ENCODE measurements at places on chromosomes 5 and 9. TPM values are rescaled to one million over a fixed set of nuclear protein-coding genes. Genes with fewer than 3 reads are reported as not detected.

GRCh38 chr9:84394036-84394435, 53.5 kb upstream of the SLC28A3 start:
- DNase-seq: no peak

GRXCR2 gene
- total RNA-seq: not detected

BARX1 gene
- not detected for total RNA-seq

DNA sequence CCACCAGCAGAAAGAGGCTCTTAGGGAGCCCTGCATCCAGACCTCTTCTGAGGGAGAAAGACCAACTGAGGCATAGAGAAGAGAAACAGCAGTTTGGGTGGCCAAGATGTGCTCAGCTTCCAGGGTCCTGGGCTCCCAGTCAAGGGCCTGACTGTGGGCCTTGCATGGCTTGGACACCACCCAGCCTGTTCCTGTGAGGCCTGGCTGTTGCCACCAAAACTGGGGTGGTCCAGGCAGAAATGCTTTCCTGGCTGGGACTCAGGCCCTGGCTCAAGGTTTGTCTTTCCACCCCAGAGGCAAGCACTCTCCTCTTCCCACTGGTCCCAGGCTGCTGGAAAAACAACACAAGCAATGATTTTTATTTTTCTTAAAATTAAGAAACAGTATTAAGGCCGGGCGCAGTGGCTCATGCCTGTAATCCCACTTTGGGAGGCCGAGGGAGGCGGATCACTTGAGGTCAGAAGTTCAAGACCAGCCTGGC, 13.3 kb downstream of the MYOZ3 start:
- DNase-seq: no peak

DNA sequence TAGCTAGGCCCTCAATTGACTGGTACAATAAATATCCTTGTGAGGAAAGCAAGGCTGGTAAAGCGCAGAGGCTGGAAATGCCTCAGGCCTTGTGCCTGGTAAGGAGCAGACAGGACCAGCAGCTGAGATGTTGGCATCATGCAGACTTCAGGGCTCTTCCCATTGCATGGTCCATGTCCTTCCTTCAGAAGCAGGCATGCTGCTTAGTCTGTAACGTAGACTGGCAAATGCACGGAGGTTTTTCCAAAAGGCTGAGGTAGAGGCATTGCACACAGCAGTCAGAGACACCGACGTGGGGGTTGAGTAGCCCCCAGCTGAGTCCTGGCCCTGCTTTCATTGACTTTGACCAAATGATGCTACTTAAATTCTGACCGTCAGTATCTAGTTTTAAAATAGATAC, 87.1 kb downstream of the ADRB2 start:
- DNase-seq: no peak

- no peak for DNase-seq
Observed at GRCh38 chr9:135769489-135770202, 67.7 kb downstream of the KCNT1 start.

SPINK13 gene
- total RNA-seq: not detected

DNA sequence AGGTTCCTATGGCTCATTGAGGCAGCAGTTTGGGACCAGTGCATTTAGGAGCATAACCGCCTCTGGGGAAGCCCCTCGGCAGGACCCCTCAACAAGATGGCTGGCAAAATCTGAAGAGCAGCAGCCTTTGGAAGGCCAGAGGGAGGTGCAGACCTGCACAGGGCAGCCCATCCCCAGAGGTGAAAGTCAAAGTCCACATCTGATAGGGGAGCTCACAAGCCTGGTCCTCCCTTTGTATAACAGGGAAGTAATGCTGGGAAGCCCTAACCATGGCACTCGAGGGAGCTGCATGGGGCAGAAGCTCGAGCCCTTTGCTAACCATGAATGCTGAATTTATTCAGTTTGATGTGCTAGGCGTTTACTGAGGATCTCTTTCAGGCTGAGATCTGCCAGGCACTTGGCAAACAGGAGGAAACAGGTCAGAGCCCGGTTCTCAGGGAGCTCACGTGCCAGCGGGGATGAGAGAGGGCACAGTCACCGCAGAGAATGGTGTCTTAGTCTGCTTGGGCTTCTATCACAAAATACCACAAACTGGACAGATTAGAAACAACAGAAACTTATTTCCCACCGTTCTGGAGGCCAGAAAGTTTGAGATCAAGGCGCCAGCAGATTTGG, 114.1 kb downstream of the GABBR2 start:
- no peak for DNase-seq

- DNase-seq: no peak
Observed at GRCh38 chr9:102650896-102651295, 344.2 kb upstream of the CYLC2 start.

PCDHGA1 gene
- total RNA-seq: 0.86 TPM

DNA sequence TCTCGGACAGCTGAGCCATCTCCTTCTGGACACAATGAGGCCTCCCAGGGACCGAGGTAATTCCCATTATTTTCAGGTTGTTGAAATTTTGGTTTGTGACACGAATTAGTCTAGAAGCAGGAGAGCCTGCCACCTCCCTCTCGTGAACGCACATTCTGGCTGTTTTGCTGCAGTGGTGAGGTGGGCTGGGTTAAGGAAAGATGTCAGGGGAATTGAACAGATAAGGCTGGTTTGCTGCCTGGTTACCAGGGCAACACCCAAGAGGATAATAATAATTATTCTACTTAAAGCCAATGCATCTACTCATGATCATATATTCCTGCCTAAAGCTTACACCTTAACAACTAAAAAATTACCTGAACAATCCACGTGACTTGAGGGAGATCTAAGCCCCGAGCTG, 38.1 kb downstream of the DDX31 start:
- DNase-seq: no peak

All from fibroblast of villous mesenchyme (primary cell).